ENCODE measurements at places on chromosomes 7 and 10.
A peak's percentile ranks its signal among the peaks of the same experiment; 100 is the strongest.

DNA sequence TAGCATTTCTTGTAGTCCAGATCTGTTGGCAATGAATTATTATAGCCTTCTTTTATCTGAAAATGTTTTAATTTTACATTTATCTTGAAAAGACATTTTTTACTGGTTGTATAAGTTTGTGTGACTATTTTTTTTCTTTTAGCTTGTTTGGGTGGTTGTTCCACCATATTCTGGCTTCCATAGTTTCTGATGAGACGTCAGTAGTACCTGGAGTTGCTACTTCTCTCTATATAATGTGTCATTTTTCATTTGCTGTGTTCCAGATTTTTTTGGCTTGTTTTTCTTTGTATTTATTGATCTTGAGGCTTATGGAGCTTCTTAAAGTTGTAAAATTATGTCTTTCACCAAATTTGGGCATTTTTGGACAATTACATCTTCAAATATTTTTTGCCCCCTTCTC lies 168.8 kb downstream of the DNAJB6 start:
- H3K36me3 ChIP-seq, result no peaks in the 10 kb centered on the region
- H3K27me3 ChIP-seq, result peaks cover 44% of the 10 kb centered on the region
- peaks cover 4% of the 10 kb centered on the region for H3K4me1 ChIP-seq
- DNase-seq, result no peak
- H3K4me3 ChIP-seq, result no peak overlapping the region

DNA sequence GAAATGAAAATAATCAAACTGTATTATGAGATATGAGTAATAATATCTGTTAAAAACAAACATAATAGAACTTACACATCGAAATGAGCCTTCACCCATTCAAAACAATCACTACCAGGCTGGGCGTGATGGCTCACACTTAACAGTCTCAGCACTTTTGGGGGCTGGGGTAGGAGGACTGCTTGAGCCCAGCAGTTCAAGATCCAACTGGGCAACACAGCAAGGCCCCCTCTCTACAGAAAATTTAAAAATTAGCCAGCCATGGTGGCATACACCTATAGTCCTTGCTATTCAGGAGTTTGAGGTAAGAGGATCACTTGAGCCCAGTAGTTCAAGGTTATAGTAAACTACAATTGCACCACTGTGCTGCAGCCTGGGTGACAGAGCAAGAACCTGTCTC lies 75.8 kb downstream of the NT5C2 start:
- peaks cover 2% of the 10 kb centered on the region for H3K4me1 ChIP-seq
- no peaks in the 10 kb centered on the region for H3K27me3 ChIP-seq
- H3K27ac ChIP-seq, result no peak overlapping the region
- DNase-seq, result no peak
- H3K4me3 ChIP-seq, result no peak overlapping the region
- H3K36me3 ChIP-seq, result peaks cover 3% of the 10 kb centered on the region

- peaks cover 17% of the 10 kb centered on the region for H3K4me1 ChIP-seq
- peak overlapping the region; percentile 96 for H3K4me3 ChIP-seq
- H3K27ac ChIP-seq, result peak overlapping the region; percentile 99
- peak; percentile 1 for DNase-seq
- H3K27me3 ChIP-seq, result no peaks in the 10 kb centered on the region
Observed at GRCh38 chr10:31031205-31031557, 484 bp downstream of the ZNF438 start.

GRCh38 chr7:57305192-57305748 lies 144.7 kb upstream of the ZNF716 start:
- DNase-seq, result no peak
- H3K36me3 ChIP-seq, result no peaks in the 10 kb centered on the region
- no peak overlapping the region for H3K4me3 ChIP-seq
- H3K4me1 ChIP-seq, result no peaks in the 10 kb centered on the region
- H3K27ac ChIP-seq, result no peak overlapping the region
- no peaks in the 10 kb centered on the region for H3K27me3 ChIP-seq

GRCh38 chr10:45592432-45592831 lies 80.1 kb downstream of the ZFAND4 start:
- no peaks in the 10 kb centered on the region for H3K27me3 ChIP-seq
- H3K4me1 ChIP-seq, result peaks cover 22% of the 10 kb centered on the region
- peaks cover 25% of the 10 kb centered on the region for H3K36me3 ChIP-seq
- H3K27ac ChIP-seq, result peak overlapping the region; percentile 37
- peak overlapping the region; percentile 77 for H3K4me3 ChIP-seq

DNA sequence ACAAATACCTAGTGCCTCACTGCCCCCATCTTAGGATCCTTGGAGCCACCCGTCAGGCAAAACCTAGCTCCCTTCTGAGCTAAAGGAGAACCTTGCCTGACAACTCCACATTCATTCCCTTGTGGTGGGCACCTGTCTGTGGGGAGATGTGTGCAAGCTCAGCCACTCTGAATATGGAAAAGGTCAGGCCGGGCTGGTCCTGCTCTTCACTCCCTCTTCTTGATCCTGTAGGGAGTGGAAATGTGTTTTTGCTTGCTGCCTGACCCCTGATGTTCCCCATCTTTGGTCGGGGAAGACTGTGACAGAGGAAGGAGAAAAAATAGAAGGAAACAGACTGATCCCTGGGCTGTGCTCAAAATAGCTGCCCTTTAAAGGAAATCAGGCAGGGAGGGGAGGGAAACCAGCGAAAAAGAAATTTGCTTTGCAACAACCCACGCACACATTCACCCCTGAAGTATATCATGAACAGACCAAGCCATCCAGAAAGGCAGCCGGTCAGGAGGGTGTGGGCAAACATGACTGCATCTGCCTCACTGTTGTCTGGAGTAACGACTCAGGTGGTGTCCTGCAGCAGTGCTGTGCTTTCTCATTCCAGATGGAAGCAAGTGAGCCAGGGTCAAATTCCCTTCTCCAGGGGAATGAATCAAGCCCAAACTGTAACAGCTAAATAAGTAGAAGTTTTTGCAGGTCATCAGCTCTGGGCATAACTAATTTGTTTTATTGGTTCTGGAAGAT lies 74.0 kb downstream of the SCRN1 start:
- peaks cover 4% of the 10 kb centered on the region for H3K4me1 ChIP-seq
- no peak for DNase-seq
- H3K27me3 ChIP-seq, result no peaks in the 10 kb centered on the region
- no peak overlapping the region for H3K27ac ChIP-seq
- no peaks in the 10 kb centered on the region for H3K36me3 ChIP-seq

DNA sequence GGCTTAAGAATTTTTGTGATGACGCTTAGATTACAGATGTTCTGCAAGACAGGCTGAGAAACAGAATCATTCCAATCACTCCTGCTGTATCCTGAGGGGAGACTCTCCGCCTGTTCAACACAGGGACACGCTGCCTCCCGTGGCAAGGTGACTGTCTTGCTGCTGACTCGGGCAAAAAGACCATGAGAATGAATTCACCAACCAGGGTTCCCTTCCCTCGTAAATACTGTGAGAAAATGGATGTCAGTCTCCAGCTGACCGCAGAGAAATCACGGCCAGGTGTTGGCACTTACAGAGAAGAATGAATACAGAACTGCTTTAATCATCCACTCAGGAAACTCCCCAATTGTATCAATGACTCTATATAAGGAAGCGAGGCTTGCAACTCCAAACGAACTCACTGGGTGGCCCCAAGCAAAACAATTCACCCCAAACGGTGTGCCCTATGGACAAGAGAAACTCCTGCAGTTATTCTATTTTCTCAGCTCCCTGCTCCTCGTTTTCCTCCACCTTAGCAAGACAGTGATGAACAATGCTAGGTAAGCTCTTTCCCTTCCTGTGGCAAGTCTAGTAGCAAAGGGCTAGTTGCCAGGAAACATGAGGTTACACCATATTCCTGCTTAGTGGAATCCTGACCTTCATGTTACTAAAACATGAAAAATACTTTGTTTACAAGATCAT lies 22.8 kb downstream of the GNA12 start:
- H3K27me3 ChIP-seq, result no peaks in the 10 kb centered on the region
- H3K36me3 ChIP-seq, result peaks cover 39% of the 10 kb centered on the region
- peaks cover 94% of the 10 kb centered on the region for H3K4me1 ChIP-seq
- peak; percentile 49 for DNase-seq

GRCh38 chr7:135164357-135165061 lies 6.0 kb downstream of the CYREN start:
- no peak for DNase-seq
- no peak overlapping the region for H3K4me3 ChIP-seq
- H3K4me1 ChIP-seq, result peaks cover 89% of the 10 kb centered on the region

DNA sequence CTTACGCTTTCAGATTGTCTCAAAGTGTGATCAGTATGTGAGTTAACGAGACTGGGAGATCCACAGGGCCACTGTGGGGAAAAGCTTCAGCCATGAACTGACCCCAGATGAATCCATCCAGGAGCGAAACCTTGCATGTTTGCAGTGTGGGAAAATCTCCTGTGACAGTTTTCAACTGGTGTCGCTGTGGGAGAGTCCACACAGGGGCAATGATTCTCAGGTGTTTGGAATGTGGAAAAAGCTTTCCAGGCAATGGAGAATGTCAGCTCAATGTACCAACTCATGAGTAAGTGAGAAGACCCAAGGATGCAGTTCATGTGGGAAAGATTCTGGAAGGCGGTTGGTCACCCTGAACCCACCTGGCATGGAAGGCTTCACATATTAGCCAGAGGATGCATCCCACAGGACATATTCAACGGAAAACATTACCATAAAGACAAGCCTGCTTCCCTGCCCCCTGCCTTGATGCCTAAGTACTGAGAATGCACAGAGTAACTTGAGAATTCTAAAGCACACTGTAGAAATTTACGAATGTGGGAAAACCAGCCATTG lies 204.1 kb upstream of the BMPER start:
- H3K4me1 ChIP-seq, result no peaks in the 10 kb centered on the region
- H3K4me3 ChIP-seq, result no peak overlapping the region
- H3K27ac ChIP-seq, result no peak overlapping the region
- no peaks in the 10 kb centered on the region for H3K27me3 ChIP-seq

DNA sequence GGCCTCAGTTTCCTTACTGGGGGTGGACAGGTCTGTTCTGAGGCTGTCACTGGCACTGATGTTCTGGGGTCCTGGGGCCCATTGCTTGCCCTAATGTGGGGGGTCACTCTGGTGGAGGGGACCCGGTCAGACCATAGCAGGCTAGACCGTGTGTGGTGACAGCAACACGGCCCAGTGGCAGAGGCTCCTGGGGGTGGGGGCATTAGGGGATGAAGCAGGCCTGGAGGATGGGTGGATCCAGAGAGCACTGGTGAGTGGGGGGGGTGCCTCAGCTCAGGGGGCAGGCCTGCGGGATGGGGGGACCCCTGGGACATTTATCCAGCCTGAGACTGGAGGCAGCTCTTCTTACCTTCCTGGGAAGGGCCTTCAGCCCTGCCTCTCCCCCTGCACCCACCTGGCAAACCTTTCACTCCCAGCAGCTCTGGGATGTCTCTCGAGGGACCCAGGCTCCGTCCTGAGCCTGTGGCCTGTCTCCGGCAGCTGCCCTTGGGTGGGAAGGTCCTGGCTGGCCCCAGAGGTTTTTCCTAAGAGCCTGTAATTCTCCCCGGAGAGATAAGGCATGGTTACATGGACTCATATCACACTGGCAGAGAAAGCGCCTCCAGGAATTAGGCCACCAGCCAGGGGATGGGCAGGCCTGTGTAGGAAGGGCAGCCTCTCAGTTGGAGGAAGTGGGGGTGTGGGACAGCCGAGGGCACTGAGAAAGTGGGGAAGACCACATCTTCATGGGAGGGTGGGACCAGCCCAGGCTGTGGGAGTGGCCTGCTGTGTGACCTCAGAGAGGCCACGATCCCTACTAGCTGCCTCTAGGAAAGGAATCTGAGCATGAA lies 147.7 kb downstream of the UBE2H start:
- H3K27ac ChIP-seq, result no peak overlapping the region
- no peak for DNase-seq
- H3K4me1 ChIP-seq, result no peaks in the 10 kb centered on the region
- peaks cover 22% of the 10 kb centered on the region for H3K27me3 ChIP-seq

- no peak overlapping the region for H3K4me3 ChIP-seq
- H3K27me3 ChIP-seq, result no peaks in the 10 kb centered on the region
- peaks cover 41% of the 10 kb centered on the region for H3K36me3 ChIP-seq
- DNase-seq, result no peak
- peak overlapping the region; percentile 37 for H3K27ac ChIP-seq
- H3K4me1 ChIP-seq, result peaks cover 27% of the 10 kb centered on the region
Observed at GRCh38 chr7:100567031-100567730, 6.5 kb downstream of the SAP25 start.

GRCh38 chr10:68992636-68993440 lies 4.2 kb downstream of the KIFBP start:
- H3K4me3 ChIP-seq, result no peak overlapping the region
- peaks cover 6% of the 10 kb centered on the region for H3K36me3 ChIP-seq
- no peak for DNase-seq
- H3K27ac ChIP-seq, result no peak overlapping the region
- no peaks in the 10 kb centered on the region for H3K27me3 ChIP-seq
- peaks cover 19% of the 10 kb centered on the region for H3K4me1 ChIP-seq

DNA sequence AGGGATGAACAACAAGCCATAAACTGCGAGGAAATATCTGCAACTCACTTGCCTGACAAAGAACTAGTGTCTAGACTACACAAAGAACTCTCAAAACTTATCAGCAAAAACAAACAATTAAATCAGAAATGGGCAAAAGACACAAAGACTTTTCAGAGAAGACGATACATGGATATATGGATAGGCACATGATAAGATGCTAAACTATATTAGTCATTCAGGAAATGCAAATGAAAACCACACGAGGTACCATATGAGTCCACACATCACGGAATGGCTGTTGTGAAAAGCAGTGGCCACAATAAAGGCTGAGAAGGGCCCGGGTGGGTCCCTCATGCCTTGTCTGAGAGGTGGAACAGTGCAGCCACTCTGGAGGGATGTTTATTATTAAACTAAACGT lies 267.8 kb downstream of the WDR37 start:
- no peak for DNase-seq
- no peaks in the 10 kb centered on the region for H3K4me1 ChIP-seq
- no peak overlapping the region for H3K4me3 ChIP-seq
- no peaks in the 10 kb centered on the region for H3K36me3 ChIP-seq
- no peak overlapping the region for H3K27ac ChIP-seq

DNA sequence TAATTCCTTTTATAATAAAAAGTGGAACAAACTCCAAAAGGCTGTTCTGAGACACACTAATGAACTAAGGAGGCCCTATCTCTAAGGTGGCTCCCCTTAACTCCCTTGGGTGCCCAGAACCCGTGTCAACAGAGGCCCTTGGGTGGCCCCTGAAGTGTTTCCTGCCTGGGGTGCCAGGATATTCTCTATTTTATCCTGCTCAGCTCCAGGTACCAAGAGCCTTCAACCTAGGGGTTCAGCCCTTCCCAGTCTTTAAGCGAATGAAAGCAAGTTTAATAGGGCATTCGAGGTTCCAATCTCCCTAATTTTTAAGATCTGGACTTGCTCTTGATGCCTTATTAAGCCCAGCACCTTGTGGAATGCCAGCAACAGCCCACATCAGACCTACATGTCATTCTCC lies 64.4 kb upstream of the MYO3A start:
- no peaks in the 10 kb centered on the region for H3K36me3 ChIP-seq
- no peaks in the 10 kb centered on the region for H3K4me1 ChIP-seq
- DNase-seq, result no peak
- no peak overlapping the region for H3K4me3 ChIP-seq
- H3K27ac ChIP-seq, result no peak overlapping the region

GRCh38 chr7:27263781-27264180 lies 21.2 kb downstream of the EVX1 start:
- no peaks in the 10 kb centered on the region for H3K36me3 ChIP-seq
- peaks cover 32% of the 10 kb centered on the region for H3K27me3 ChIP-seq
- no peak overlapping the region for H3K4me3 ChIP-seq
- H3K27ac ChIP-seq, result no peak overlapping the region
- no peak for DNase-seq
- H3K4me1 ChIP-seq, result no peaks in the 10 kb centered on the region

- peaks cover 10% of the 10 kb centered on the region for H3K27me3 ChIP-seq
- peaks cover 8% of the 10 kb centered on the region for H3K4me1 ChIP-seq
- no peaks in the 10 kb centered on the region for H3K36me3 ChIP-seq
- H3K4me3 ChIP-seq, result no peak overlapping the region
- no peak for DNase-seq
- no peak overlapping the region for H3K27ac ChIP-seq
Observed at GRCh38 chr10:67725567-67725966, 29.6 kb upstream of the CTNNA3 start.

Measured in stimulated activated naive B cell treated with anti-CD40 and anti-IgM and Interleukin-4, amounts not matched to agents 10 μg/mL and 1 μg/mL and 100 μg/mL, for 72 hours (primary cell).